ENCODE measurements at places on chromosomes 5 and 9.
A peak's percentile ranks its signal among the peaks of the same experiment; 100 is the strongest.

- no peak for DNase-seq
These were observed 18.4 kb downstream of the F2RL2 start for GRCh38 chr5:76604838-76605237.

- DNase-seq: no peak
These were observed 151.5 kb upstream of the PITX1 start for GRCh38 chr5:135185481-135186065.

DNA sequence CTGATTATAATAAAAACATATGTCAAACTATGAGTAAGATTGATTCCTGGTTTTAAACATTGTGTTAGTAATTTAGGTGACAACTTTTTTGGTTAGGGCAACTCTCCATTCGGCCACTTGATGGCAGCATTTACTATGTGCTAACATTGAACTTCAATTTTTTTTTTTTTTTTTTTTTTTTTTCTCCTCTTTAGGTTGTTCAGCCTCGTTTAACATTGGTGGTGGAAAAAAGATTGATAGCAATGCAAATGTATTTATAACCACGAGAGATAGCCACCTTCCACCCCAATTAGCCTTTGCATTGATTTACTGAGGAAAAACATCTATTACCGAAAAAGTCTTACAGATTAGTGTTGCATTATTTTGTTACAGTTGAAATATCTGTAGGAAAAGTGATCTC is 159.1 kb downstream of the CSNK1G3 start:
- peak; percentile 30 for DNase-seq

DNA sequence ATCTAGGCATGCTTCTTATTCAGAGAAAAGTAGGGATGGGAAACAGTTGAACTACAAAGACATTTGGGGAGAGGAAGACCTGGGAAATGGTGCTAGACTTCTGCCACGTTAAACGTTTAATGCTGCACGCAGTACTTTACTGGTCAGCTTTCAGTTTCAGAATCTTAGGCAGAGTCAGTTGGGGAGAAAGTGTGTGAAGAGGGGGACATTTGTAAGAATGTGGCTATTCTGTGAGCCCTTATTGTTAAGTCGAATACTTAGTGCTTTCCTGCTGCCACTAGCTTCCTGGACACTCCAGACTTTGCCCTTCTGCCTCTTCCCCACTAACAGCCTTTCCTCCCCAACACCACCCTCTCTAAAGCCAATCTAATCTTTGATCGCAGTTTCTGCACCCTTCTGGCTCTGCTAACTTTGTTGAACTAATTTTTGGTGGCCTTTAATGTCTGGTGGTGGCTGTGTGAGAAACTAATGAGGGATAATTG is 6.1 kb downstream of the CYSTM1 start:
- no peak for DNase-seq

DNA sequence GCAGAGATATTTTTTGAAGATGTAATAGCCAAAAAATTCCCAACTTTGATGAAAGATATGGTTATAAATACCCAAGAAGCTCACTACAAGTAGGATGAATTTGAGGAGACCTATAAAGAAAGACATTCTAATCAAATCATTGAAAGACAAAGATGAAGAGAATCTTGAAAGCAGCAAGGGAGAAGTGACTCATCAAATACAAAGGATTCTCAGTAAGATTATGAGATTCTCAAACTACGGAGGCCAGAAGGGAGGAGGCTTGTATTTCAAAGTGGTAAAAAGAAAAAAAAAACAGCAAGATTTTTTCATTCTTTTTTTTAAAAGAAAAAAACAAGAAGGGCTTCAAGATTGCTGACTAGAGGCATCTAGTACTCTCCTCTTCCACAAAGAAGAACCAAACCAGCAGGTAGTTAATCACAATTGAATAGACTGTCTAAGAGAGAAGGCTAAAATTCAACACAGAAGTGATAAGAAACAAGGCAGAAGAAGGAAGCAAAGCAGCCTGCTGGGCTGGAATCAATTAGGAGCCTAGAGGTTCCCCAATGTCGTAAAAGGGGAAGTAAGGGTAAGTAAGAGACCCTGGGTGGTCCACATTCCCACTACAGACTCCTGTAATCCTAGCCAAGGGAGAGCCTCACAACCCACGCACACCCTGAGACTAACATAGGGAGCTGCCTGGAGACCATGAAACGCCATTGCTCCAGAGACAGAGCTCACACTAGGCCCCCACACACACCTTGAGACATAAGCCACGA is 59.1 kb upstream of the NIPAL4 start:
- DNase-seq: no peak

GRCh38 chr5:61299261-61299681 is 32.8 kb upstream of the ZSWIM6 start:
- DNase-seq: no peak

DNA sequence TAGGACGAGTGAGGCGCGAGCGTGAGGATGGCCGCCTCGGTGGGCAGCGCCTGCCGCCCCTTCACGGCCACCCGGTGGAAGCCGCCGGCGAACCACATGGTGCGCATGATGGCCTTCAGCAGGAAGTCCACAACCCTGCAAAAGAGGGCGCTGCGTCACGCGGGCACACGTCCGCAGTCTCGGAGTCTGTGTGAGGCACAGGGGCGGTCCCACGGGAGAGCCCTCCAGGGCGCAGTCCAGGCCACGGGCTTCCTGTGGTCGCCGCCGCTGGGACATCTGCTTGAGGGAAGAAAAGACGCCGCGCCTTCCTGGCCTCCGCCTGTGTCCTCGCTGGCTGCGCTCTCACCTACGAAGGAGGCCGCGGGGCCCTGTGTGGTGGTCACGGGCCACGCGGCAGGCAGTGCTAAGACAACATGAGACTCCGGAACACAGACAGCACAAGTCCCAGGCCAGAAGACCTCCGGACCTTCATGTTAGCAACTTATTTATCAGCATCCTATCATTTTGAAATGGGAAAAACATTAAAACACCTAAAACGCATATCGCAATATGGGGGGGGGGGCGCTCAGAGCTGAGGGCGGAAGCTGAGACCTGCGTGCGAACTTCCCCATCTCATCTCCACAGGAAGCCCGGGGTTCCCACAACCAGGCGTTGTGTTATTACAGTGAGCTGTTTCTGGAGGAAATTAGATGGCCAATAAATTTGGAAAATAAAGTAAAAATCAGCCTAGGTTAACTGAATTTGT is 28.8 kb downstream of the LPCAT1 start:
- no peak for DNase-seq

DNA sequence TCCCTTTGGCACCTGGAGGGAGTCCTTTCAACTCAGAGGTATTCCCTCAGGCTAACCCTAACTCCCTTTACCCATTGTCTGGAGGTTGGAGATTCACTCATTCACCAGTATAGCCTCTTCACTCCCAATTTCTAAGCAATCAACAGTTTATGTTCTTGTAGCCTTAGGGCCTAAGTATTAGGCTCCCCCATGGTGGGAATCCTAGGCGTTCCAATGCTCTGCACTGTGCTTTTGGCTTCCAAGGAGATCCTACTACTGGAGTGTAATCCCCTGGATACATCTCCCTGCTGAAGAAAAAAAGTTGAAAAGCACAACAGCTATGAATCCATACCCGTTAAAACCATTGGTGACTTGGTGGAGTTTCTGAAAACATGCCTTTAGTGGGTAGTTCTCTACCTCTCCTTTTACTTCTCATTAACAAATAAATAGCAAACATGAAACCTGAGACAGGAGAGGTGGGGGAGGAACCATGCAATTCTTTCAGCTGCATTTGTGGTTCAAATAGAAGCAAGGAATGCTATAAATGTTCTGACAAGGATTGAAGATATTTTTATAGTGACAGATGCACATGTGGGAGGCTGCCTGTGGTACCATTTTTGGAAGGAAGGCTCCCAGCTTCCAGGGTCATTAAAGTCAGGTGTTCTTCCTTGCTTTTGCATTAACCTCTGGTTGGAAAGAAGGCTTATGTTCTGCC is 397.1 kb downstream of the DMAC1 start:
- DNase-seq: no peak

DNA sequence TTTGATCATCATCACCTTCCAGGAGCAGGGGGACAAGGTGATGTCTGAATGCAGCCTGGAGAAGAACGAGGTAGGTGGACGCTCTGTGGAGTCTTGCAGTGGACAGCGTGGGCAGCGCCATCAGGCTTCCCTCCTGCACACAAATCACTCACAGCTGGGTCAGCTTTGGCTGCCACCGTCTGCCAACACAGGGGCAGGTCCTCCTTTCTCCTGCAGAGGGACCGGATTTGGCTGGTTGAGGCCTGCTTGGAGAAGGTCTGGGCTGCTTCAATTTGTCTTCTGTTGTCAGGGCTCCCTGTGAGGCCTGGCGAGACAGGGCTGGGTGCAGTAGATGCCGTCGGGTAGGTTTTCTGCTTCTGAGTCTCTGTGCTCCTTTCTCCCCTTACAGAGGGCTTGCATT is 180.6 kb downstream of the CACNA1B start:
- no peak for DNase-seq

DNA sequence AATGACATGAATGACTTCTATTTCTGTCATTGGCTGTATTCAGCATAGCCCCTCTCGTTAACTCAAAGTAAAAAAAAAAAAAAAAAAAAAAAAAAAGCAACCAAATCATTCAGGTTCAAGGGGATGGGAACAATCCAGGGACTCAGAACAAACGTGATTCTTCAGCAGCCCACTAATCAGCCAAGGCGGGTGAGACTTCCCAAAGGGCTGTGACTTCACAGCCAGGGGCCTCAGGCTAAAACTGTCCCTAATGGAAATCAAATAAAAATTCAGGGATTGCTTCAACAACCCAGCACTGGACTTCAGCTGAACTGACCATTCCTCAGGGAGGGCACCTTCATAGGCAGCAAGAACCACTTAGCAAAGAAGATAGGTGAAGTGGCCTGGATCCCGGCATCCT is 86.2 kb upstream of the FAM169A start:
- DNase-seq: no peak

DNA sequence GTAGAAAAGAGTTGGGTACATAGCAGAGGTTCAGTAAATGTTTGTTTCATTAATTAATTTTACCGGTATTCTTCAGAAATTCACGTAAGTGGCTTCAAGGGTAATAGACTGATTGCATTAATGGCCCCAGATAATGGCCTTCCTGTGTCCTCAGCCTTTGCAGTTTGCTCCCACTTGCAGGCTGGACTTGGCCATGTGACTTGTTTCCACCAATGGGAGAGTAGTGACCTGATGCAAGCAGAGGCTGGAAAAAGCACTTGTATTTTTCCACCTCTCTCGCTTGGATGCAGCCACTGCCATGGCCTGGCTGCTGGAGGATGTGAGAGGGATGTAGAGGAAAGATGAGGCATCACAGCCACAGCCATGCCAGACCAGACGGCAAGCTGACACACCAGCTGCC is 480.9 kb downstream of the CDK5RAP2 start:
- no peak for DNase-seq

GRCh38 chr5:154740957-154741356 is 14.2 kb upstream of the LARP1 start:
- DNase-seq: no peak

GRCh38 chr5:170275376-170275994 is 22.1 kb downstream of the LCP2 start:
- DNase-seq: peak; percentile 82

- no peak for DNase-seq
These were observed 157.8 kb upstream of the PTGER4 start for GRCh38 chr5:40521925-40522324.

DNA sequence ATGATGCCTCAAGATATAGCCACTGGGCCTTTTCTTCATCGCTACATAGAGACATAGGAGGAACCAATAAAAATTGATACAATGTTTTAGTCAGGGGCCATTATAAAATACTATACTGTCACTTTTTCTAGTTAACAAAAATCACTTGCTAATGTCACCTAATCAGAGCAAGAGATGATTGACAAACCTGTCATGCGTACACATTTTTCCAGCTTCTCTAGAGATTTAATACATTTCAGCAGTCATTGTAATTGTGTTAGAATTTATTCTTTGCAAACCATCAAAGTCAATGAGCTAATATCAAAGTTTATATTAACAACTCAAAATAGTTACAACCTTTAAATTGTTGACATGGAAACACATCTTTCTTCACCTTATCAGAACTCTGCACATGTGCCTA is 513.6 kb upstream of the SEMA6A start:
- no peak for DNase-seq

DNA sequence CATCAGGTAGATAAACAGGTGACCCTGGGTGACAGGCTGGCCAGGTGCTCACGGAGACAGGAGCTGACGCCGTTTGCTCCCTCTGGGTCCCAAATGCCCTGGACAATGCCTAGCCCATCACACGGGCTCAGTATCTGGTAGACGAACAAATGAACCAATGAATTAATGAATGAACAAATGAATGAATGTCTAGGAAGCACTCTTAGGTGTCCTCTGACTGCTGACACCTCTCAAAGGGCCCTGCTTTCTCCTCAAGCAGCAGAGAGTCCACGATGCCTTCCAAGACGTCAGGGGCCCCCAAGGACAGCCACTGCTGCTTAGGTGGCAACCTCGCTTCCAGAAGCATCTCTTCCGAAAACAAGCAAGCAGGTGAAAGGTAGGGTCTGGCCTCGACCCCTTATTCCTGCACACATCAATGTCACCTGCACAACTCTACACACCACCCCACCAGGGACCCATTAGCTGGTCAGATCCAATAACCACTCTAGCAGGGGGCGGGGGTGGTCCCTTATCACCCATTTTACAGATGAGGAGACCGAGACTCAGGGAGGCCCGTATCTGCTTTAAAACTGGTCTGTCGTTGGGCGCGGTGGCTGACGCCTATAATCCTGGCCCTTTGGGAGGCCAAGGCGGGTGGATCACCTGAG is 45.2 kb downstream of the VAV2 start:
- no peak for DNase-seq

GRCh38 chr5:54278036-54278830 is 32.1 kb downstream of the ARL15 start:
- no peak for DNase-seq

GRCh38 chr9:16680975-16681651 is 189.4 kb downstream of the BNC2 start:
- no peak for DNase-seq

- no peak for DNase-seq
These were observed 99.2 kb upstream of the SLC30A5 start for GRCh38 chr5:68994645-68995044.

GRCh38 chr5:10699987-10700386 is 61.0 kb downstream of the DAP start:
- peak; percentile 45 for DNase-seq

- no peak for DNase-seq
These were observed 181.9 kb downstream of the FGF18 start for GRCh38 chr5:171601266-171601881.

- no peak for DNase-seq
These were observed 18.6 kb upstream of the SMIM15 start for GRCh38 chr5:61180886-61181285.

DNA sequence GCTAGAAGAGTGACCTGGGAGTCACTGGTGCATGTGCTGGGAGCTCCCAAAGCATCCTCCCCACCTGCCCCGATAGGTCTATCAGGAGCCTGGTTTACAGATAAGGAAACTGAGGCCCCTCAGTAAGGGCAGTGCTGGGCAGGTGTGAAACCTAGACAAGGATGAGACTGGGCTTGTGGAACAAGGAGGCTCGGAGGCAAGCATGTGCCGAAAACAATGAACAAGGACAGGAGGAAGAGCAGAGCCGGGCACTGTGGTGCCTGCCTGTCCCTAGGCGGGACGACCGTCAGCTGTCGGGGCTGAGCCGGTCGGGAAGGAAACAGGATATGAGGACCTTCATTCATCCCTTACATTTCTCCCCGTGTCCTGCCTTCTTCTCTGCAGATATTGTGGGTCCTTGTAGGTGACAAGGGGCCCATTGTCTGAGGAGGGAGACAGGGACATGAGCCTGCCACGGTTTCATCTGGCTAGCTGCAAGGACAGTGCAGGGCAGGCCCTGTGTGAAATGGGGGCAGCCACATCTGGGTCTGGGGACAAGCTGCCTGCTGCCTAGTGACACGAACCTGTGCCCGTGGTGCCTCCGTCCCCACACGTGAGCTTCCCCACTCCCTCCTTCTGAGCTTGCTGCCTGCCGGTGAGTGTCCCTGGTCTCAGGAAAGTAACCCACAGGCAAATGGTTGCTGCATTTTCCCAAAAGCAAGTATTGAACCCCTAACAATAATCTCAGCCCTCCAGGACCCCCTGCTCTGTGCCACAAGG is 18.6 kb downstream of the FGD3 start:
- DNase-seq: no peak
